ENCODE measurements at places on chromosomes 4 and X.

- DNase-seq: no peak
Observed at GRCh38 chr4:154608361-154609252, 3.8 kb downstream of the FGG start.

- DNase-seq: no peak
Observed at GRCh38 chr4:6548201-6548881, 26.6 kb upstream of the MAN2B2 start.

- DNase-seq: no peak
Observed at GRCh38 chrX:57227691-57228090, 58.8 kb upstream of the FAAH2 start.

DNA sequence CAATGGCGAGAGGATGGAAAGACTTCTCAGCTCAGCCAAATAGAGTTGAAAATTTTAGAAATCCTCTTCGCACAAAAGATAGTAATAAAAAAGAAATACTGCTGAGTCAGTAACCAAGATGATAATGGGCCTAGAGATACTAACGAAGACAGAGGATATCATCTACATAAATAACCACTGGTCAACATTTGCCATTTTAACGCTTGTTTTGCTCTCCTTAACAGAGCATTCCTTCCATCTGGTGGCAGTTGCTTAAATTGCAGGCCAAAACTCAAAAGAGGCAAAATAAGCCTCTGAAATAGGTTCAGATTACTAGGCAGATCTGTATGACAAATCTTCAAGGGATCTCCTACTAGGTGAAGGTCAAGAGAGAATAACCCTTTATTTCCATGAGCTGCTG lies 51.7 kb upstream of the MCF2 start:
- DNase-seq: no peak
